Head of caudate nucleus (tissue), 42 donors: ENCODE measurements at places on chromosomes 3 and 15.
A peak's percentile ranks its signal among the peaks of the same experiment; 100 is the strongest.

DNA sequence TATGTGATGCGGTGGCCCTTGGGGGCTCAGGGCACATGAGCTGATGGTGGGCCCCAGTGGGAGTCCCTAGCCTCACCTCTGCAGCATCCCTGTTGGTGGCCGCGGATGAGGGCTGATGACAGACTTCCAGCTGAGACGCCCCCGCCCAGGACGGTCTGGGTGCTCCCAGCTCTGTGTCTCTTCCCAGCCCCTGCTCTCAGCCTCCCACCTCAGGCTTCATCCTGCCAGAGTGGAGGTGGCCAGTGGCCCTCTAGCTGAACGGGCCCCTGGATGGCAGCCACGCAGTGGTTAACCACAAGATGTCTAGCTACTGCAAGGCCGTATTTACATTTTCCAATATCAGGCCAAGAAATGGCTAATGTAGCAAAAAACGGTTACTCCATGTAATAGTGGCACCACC, 205.3 kb upstream of the LINGO1 start:
- DNase-seq: no peak

DNA sequence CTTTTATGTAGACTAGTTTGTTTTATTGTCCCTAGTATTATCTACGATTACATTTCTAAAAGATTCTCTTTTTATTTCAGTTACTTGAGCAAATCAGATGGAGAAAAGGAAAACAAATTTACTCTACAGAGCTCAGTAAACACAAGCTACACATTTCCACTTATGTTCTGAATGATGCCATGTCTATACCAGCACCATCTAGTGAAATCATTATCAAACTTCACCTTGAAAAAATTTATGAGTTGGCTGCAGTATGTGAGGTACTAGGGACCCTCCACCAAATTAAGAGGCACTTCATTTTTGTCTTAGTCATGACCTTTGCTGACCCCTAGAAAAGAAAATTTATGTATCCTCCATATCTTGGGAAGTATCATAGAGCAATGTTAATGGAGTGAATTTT, 827.4 kb downstream of the SI start:
- DNase-seq: no peak

GRCh38 chr3:124838963-124839362, 48.2 kb downstream of the ITGB5 start:
- no peak for DNase-seq

GRCh38 chr3:106425026-106425425, 556.2 kb upstream of the CBLB start:
- DNase-seq: no peak

GRCh38 chr3:57582474-57583168, 14.5 kb downstream of the ARF4 start:
- DNase-seq: no peak

GRCh38 chr3:9686050-9686550, 17.5 kb upstream of the CPNE9 start:
- DNase-seq: no peak

DNA sequence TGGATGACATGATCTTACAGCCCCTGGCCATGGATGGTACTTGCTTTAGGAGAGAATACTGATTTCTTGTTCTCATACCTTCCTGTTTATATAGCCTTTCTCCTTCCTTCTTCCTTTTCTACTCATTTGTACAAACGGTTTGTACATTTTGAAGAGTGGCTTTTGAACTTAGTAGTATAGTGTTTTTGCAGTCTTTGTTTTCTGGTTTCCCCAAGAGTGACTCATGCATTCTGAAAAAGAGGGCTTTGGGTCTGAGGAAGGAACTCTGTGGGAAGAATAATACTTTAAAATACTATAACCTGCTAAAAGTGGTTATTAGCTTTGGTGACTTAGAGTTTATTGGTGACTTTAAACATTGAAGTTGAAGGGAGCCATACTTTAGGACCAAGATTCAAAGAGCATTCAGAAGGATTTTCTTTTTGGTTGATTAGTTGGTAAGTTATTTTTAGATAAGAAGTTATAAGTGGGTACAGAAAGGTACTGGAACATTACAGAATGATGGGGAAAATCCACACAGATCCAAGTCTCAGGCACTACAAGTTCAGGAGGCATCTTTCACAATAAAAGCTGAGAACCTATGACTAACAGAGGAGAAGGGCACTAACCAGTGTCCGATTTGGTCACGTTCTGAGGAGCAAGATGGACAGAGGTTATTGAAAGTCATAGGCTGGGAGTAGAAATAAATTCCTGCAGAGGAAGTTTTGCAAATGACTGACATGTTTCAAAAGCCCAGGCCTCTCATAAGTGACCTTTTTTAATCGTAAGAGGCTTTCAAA, 369.6 kb upstream of the AZI2 start:
- DNase-seq: no peak

GRCh38 chr3:73409138-73409763, 215.5 kb downstream of the PDZRN3 start:
- DNase-seq: no peak

- DNase-seq: no peak
Observed at GRCh38 chr3:4806535-4807108, 172.6 kb upstream of the BHLHE40 start.

DNA sequence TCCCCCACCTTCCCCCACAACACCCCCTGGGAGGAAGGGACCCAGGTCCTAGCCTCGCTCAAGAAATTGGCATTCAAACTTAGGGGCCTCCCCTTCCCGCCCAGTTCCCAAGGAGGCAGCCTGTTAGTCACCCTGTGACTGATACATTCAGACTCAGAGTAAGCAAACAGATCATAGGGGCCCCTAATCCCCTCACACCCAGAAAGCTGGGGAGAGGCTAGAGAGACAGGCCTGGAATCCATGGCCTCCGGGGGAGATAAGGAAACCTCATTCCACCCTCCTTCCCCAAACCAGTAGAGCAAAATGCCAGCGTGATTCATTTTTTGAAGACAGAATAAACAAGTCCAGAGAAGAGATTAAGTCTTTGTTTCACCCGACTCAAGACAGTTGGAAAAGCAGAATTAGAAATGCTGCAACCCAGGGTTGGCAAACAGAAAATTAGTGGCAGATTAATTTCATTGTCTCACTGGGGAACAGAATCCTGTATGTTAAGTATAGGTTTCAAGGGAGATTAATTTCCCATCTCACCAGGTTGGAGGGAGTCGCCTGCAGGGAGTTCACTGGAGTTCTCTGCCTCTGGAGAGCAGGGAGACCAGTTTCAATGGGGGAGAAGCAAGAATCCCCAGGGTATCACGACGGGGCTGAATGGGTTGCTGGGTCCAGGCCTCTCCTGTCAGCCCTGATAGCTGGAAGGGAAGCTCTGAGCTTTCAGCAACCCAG, 268.3 kb downstream of the UACA start:
- no peak for DNase-seq

- DNase-seq: no peak
Observed at GRCh38 chr3:197793247-197793646, 2.2 kb downstream of the LRCH3 start.

DNA sequence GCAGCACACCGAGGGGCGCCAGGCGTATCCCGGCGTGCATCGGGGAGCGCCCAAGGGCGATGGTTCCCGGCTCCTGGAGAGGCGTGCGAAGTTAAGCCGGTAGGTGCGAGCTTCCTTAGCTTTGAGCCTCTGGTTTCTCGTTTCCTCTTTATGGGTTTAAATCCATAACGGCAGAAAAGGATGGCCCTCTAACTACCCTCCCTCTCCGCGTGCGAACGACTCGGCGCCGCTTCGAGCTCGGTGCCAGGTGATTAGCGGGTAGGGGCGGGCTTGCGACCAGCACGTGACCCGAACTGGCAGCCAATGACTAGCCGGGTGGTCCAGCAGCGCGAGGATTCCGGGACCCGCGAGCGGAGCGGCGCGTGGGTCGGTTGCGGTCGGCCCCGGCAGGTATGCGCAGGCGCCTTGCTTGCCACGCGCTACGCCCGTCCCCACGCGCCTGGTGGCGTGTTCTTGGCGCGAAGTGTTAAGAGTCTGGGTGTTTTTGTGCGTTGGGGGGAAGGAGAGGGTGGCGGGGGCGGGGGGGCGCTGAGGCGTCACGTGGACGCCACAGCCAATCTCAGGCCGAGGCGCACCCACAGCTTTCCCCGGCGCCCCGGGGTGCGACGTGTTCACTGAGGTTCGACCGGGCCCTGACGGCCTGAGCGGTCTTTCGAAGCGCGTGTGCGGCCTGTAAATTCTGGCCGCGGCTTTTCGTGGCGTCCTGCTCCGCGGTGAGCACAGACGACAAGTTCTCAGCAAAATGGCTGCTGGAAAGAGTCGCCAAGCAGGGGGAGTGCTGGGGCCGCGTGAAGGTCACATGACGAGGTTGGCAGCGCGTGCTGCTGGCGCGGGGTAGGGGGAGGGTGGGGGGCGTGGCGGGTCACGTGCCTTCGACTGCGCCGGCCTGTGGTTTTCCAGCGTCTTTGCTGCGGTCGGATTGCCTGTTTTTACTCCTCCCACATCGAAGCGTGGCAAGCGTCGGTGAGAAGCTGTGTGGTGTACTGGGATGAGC, 38.7 kb upstream of the MGA start:
- peak; percentile 89 for DNase-seq

GRCh38 chr3:189353988-189354889, 182.5 kb downstream of the TPRG1 start:
- no peak for DNase-seq

DNA sequence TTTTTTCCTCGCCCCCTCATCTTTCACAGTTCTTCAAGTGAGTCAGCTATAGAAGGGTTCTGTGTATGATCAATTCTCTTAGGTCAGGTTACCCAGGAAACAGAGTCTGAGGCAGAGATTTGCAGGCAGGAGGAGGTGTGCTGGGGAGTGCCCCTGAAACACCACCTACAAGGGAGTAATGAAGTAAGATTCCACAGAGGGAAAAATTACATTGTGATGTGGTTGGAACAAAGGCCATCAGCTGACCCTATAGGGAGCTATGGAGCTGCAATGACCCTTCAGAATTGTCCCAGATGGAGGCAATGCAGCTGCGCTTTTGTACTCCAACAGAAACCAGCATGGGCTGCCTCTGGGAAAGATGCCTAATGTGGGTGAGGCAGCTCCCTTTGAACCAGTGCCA, 142.2 kb upstream of the CNTN3 start:
- DNase-seq: no peak

DNA sequence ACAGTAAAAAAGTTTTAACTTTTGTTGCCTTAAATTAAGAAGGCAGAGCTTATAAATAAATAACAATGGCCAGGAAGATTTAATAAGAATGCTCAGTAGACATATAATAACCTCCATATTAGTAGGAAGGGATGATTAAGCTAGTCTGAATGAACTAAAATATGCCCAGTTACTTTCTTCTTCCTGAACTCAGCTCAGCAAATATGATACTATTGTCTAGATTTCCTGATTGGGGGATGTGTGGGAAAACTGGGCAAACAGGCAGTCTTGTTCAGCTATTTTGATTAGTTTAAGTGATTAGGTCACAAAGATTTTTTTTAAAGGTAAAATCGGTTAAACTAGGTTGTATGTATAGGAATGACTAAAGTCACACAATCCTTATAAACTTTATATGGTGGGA, 167.2 kb upstream of the SLC2A2 start:
- DNase-seq: no peak

- DNase-seq: no peak
Observed at GRCh38 chr15:96243701-96244100, 86.8 kb upstream of the NR2F2 start.

GRCh38 chr15:61314427-61314826, 85.3 kb upstream of the RORA start:
- no peak for DNase-seq

DNA sequence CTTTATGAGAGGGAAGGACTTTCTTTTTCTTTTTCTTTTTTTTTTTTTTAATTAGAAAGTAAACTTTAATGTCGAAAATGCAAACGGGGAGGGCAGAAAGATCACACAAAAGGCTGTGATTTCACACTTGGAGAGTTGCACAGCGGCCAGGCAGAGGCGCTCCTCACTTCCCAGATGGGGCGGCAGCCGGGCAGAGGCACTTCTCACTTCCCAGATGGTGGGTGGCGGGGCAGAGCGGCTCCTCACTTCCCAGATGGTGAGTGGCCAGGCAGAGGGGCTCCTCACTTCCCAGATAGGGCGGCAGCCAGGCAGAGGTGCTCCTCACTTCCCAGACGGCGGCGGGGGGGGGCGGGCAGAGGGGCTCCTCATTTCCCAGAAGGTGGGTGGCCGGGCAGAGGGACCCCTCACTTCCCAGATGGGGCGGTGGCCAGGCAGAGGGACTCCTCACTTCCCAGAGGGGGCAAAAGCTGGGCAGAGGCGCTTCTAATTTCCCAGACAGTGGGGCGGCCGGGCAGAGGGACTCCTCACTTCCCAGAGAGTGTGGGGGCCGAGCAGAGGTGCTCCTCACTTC, 88.6 kb downstream of the ATP2B2 start:
- no peak for DNase-seq

DNA sequence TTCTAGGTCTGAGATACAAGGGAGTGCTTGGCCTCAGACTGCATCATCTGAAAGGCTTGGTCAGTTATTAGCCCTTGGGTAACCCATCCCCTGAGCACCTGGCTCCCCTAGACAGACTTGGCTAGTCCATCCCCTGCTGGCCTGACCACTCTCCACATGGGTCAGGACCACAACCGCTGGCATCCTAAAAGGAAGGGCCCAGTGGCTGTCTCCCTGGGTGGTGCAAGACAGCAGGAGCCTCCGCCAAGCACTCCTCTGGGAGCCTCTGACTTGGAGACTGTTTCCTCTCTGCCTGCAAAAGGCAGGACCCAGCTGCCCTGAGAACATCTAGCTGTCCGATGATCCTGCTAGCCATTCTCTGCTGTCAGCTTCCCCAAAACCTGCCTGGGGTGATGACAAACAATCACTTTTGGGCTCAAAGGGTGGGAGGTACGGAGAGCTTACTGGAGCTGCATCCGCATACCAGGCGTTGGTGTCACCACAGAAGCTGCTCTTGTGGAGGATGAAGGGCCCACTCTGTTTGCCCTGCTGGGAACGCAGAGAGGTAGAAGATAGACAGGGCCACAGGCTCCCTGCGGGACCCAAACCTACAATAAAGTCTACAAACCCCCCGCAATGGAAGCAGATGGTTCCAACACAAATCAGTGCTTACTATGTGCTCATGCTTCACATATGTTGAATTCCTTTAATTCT, 108.0 kb upstream of the PRR20G start:
- DNase-seq: no peak

DNA sequence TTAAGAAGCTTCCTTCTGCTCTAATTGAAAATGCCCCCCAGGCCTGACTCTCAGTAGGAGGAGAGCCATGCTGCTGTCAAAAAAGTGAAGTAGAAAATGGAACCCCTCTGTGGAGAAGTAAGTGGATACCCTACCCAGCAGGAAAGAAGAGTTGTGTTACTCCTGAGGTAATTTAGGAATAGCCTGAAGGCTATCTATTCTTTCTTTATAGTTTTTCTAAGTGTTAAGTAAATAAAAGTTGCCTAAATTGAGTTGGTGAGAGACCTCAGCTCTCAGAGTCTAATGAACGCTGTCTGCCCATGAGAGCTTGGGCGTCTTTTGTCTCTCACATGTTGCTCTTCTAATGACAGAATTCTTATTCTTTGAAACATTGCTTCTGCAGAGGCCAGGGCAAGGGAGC, 116.2 kb downstream of the NSUN3 start:
- DNase-seq: no peak

DNA sequence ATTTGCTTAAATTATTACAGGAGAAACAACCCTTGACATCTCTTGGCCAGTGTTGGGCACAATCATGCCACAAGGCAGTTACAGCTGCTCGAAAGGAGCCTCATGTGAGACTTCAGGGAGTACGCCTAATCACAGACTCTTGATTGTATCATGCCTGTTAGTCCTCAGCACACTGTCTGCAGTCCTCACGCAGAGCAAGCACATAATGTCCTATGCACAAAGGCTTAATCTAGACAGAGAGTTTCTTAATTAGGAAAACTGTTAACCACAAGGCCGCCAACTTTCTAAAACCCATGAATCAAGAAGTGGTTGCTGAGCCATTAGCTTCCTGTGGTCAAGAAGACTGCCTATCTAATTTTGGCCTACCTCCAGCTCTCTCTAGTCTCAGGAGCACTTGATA, 172.0 kb downstream of the UNC13C start:
- DNase-seq: no peak
